ENCODE measurements at places on chromosomes 12 and 14.
A peak's percentile ranks its signal among the peaks of the same experiment; 100 is the strongest.

DNA sequence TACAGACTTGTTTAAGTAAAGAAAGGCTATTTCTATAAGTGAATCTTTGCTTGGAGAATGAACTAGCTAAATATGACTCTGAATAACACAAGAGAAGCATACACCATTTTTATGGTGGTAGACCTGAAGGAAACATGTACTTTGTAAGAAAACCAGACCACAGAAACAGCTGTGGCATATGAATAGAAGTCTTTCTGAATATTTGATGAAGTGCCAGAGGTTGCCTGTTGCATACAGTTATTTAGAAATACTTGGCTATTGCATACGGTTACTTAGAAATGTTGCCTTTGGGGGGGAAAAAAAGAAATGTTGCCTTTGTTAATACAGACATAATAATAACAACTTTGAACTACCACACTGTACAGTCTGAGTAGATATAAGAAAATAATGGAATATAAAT, 16.8 kb upstream of the LEMD3 start:
- H3K36me3 ChIP-seq, result no peaks in the 10 kb centered on the region
- H3K27me3 ChIP-seq, result no peaks in the 10 kb centered on the region
- DNase-seq, result no peak
- no peak overlapping the region for H3K4me3 ChIP-seq
- H3K4me1 ChIP-seq, result no peaks in the 10 kb centered on the region
- H3K27ac ChIP-seq, result no peak overlapping the region

DNA sequence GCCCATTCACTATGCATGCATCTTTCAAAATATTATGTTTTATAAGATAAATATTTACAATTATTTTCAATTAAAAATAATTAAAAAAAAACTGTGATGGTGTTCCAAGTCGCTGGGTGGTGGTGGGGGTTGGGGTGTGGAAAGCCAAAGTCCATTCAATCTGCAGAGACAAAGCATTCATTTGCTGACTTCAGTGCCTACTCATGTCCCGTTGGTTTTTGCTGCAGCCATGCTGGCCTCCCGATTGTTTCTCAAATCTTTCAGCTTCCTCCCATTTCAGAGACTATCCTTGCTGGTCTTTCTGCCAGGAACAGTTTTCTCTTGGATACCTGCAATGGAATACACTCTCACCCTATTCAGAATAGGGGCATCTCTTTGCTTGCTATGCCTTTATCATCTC, 331.5 kb upstream of the NOVA1 start:
- no peaks in the 10 kb centered on the region for H3K4me1 ChIP-seq
- H3K4me3 ChIP-seq, result no peak overlapping the region
- H3K36me3 ChIP-seq, result no peaks in the 10 kb centered on the region

DNA sequence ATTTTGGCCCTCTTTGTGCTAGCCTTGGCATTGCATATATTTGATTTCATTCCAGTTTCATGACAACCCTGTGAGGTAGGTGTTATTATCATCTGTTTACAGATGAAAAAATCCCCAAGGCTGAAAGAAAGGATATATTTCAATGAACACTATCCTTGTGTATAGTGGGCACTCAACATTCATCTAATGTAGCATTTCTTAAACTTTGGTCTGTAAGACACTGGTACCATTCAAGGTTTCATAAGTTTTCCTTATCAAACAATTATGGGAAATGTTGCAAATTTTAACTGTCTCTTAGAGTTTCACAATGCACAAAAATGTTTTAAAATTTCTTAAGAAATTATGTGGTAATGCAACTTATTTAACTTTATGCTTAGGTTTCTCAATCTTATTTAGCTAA, 44.3 kb downstream of the ATP23 start:
- DNase-seq, result no peak
- no peaks in the 10 kb centered on the region for H3K4me1 ChIP-seq
- no peaks in the 10 kb centered on the region for H3K36me3 ChIP-seq

DNA sequence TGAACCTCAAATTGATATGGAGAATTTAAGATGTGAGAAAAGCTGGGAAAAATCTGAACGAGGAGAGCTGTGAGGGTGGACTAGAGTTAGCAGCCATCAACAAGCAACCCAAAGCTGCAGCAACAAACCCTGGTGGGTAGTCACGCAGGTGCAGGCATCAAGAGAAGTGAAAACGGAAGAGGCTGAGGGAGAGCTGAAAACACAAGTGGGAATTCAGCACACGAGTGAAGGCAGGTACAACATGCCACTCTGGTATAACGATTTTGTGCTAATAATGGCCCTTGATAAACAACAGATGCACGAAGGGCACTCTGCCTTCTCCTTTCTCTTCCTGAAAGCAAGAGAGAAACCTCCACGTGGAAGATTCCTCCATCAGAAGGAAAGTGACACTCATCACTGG, 11.5 kb downstream of the TCL1B start:
- H3K4me1 ChIP-seq, result no peaks in the 10 kb centered on the region
- no peak for DNase-seq
- no peak overlapping the region for H3K27ac ChIP-seq
- no peaks in the 10 kb centered on the region for H3K36me3 ChIP-seq

- H3K4me1 ChIP-seq, result no peaks in the 10 kb centered on the region
- H3K27ac ChIP-seq, result no peak overlapping the region
- H3K36me3 ChIP-seq, result no peaks in the 10 kb centered on the region
- H3K27me3 ChIP-seq, result no peaks in the 10 kb centered on the region
- no peak overlapping the region for H3K4me3 ChIP-seq
Observed at GRCh38 chr14:44798386-44799242, 163.1 kb downstream of the KLHL28 start.

GRCh38 chr12:109127533-109128242, 11.3 kb downstream of the ACACB start:
- DNase-seq, result no peak
- H3K4me3 ChIP-seq, result no peak overlapping the region
- H3K27me3 ChIP-seq, result no peaks in the 10 kb centered on the region
- no peak overlapping the region for H3K27ac ChIP-seq
- no peaks in the 10 kb centered on the region for H3K36me3 ChIP-seq
- H3K4me1 ChIP-seq, result no peaks in the 10 kb centered on the region

- H3K27me3 ChIP-seq, result no peaks in the 10 kb centered on the region
- H3K27ac ChIP-seq, result no peak overlapping the region
- peaks cover 4% of the 10 kb centered on the region for H3K4me1 ChIP-seq
- H3K36me3 ChIP-seq, result no peaks in the 10 kb centered on the region
Observed at GRCh38 chr14:31949709-31950108, 127.4 kb upstream of the ARHGAP5 start.

DNA sequence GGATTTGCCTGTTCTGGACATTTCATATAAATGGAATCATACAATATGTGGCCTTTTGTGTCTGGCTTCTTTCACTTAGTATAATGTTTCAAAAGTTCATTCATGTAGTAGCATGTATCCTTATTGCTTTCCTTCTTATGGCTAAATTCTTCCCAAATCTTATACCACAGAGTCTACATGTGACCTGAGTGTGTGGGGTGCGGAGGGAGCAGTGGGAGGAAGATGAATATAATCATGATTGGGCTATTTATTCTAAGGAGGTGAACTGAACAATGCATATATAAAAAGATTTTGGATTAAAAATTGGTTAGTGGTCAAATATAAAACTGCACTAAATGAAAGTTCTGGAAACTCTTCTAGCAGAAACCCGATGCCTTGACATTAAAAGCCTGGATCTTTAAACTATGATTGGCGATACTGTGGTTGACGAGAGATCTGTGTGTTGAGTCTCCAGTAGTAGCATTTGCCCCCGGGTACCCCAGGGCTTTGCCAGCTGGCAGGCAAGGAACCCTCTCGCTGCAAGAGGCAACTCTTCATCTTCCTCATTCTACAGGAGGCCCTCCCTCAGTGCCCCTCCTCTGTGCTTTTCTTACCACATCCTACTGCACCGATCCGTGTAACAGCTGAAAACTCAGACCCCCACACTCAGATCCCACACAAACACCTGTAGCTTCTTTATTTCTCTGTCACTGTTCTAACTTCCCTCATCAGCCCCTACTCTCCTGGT, 2.6 kb downstream of the CYP46A1 start:
- DNase-seq, result peak; percentile 12
- H3K27me3 ChIP-seq, result no peaks in the 10 kb centered on the region
- H3K36me3 ChIP-seq, result no peaks in the 10 kb centered on the region
- H3K4me1 ChIP-seq, result peaks cover 5% of the 10 kb centered on the region
- no peak overlapping the region for H3K27ac ChIP-seq
